Activated CD4-positive, alpha-beta T cell treated with anti-CD3 and anti-CD28 coated beads, Interleukin-2, amount 10 ng/mL, durations not matched to agents 24 days and 14 days (primary cell): ENCODE measurements at places on chromosomes 7 and 10. TPM values are rescaled to one million over a fixed set of nuclear protein-coding genes. Genes with fewer than 3 reads are reported as not detected.

DNA sequence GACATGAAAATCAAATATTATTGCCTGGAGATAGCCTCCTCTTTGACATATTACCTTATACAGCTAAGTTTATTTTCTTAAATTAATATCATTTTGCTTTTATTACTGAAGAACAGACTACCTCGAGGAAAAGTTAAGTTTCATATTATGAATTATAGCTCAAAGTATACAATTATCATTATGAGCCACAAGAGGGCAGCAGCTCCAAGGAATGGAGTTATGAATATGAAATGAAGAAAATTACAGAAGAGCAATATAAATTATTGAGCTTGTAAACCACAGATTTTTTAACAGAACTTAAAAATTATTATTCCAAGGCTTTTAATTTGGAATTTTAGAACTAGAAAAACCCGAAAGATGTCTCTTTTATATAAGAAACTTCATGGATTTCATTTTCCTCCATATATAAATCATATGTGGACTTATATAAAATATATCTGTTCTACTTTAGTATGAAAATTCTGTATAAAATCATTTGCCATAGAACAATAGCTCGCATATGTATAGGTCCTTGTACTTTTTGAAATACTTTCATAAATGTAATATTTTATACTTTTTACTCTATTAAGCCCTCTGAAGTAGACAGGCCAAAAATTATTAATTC lies 40.1 kb downstream of the IQUB start:
- DNase-seq = peak; percentile 73

- no peak for DNase-seq
Observed at GRCh38 chr7:108468246-108468645, 12.0 kb upstream of the NRCAM start.

DNA sequence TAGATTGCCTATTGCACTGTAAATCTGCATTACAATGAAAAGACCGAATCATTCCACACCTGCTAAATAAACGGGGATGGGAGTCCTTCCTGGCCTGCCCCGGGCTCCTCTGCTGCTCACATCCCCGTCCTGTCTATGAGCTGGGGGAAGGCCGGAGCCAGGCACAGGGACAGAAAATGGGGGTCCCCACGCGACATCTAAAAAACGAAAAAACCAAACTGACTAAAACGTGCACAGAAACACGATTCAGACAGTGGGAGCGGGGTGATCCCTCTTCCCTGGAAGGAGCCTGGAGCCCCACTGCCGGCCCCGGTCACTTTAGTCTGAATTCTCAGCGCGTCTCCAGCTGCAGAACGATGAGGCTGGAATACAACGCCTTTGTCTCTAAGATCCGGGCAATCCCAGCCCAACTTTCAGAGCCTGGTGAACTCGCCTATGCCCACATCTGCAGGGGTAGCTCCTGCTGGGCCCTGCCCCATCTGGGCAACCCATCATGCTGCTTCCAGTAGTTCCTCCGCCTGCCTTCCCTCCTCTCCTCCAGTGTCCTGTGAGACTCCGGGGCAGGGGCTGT lies 78.0 kb downstream of the ADARB2 start:
- no peak for DNase-seq

DNA sequence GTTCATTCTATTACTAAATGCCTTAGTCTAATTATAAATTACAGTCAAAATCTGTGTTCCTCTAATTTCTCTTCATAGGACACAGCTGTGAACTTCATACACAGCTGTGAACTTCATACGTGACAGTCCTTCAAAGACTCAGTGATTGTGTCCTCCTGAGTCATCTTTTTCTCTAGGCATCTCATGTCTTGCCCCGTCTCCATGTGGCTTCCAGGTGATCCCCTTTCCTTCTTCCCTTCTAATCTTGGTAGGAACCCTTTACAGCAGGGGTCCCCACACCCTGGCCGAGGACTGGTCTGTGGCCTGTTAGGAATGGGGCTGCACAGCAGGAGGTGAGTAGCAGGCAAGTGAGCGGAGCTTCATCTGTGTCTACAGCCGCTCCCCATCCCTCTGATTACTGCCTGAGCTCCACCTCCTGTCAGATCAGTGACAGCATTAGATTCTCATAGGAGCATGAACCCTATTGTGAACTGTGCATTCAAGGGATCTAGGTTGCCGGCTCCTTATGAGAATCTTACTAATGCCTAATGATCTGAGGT lies 14.0 kb upstream of the EIF5AL1 start:
- peak; percentile 48 for DNase-seq

- no peak for DNase-seq
Observed at GRCh38 chr7:1287752-1288201, 55.1 kb downstream of the UNCX start.

GRCh38 chr10:63241841-63242281 lies 108.7 kb downstream of the NRBF2 start:
- DNase-seq = no peak

DNA sequence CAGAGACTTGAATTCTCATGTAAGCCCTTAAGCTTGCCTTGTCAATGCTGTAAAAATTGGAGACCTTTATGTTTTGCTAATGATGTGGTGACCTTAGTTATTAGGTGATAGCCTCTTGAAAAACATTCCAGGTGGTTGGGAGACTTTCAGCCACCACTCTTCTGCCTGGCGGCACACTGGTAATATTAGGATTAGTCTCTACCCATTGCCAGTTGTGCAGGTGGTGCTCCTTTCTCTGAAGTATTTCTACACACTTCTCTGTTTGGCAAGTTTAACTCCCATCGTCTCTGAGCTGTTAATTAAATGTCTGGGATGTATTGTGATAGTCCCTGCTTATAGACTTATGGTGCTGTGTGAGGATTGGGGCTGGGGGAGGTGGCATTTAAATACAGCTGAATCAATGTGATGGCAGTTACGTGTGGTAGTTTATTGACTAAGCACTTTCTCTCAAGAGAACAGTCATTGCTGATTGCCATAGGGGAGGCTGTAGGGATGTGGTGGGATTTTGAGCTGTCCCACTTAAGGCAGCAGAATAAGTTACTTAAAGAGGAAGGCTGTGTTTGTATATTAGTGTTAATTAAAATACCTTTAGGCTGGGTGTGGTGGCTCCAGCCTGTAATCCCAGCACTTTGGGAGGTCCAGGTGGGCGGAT lies 61.7 kb downstream of the DAGLB start:
- DNase-seq = no peak

DNA sequence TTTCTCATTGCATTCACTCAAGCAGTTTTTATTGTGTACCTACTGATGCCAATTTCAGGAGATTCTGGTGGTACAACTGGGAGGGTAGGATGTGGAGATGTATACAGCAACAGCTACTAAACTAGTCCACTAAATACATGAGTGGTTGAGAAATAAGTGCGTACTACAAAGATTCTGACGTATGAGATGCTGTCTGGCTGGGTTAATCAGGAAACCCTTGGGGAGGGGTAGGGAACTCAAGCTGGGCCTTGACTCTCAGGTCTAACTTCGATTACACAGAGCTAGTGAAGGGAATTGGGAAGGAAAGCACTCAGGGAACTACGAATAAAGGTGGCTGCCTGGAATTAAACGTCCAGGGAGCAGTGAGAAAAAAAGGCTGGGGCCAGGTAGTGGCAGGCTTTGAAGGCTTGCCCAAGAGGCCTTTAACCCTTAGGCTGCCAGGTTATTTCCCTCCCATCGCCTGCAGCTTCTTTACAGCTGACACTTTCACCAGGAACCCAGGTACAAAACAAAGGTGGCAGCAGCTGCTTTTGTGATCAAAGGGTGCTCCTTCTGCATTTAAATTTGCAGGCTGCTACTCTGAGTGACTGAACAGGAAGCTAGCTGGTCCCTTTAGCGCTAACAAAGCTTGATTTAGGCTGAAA lies 3.2 kb downstream of the MMS19 start:
- DNase-seq = peak; percentile 63

DNA sequence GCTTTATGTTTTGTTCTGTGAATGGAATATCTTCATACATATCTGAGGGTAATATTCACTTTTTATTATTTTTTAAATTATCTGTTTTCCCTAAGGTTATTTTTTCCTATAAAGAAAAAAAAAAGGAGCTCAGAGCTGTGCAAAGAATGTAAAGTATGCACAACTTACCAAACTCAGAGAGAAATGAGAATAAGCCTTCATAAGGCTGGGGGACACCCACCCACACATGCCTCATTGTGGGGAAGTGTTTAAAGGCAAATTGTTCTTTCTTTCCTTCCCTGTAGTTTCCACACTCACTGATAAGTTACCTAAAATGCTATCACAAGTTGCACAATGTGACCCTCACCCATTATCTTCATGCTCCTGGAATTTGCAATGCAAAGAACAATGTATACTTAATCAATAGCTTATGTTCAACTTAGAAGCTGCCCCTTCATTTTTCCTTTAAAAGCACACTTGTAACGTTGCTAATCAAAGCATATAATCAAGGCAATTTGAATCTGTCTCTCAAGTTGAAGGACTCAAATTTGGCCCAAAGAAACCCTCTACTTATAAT lies 108.1 kb downstream of the GNAT3 start:
- DNase-seq = no peak

DNA sequence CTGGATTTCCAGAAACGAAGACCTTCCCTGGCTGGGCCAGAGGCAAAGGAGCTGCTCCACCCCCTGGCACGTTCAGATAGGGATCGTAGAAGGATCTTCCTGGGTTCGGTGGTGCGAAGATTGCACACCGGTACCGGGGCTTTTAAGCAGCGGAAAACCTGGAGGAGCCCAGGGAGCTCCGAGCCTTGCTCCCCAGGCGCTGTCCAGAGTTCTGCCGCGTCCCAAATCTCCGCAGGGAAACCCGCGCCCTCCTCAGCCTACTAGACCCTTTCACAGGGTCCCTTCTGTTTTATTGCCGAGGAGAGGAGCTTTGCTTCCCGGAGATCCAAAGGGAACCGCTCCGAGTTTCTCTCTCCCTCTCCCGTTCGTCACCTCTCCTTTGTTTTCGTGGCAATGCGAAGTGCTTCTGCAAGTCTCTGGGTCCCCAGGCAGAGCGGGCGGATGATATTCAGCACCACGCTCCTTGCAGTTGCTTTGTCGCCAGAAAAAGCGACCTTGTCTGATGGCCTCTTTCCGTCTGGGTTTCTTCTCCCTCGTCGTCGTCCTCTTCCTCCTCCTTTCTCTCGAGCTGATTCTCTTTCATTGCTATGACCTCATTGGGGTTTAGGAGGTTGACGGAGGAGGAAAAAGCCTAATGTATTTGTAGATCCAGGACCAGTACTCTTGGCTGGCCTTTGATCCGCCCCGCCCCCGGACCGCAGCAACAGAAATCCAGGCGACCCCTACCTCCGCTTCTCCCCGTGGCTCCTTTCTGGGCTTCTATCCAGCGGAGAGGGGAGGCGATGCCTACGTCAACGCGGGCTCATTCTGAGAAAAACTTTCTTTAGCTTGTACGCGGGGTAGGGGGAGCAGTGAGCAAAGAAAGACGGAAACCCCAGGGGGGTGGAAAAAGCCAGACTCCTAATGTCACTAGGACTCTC lies at the start of gene TMEM196:
Gene TMEM196, minus strand, starts transcription at position 777 of the 920 bp plus-strand sequence. CDS start 921 bp downstream, outside the sequence.
- DNase-seq = no peak

DNA sequence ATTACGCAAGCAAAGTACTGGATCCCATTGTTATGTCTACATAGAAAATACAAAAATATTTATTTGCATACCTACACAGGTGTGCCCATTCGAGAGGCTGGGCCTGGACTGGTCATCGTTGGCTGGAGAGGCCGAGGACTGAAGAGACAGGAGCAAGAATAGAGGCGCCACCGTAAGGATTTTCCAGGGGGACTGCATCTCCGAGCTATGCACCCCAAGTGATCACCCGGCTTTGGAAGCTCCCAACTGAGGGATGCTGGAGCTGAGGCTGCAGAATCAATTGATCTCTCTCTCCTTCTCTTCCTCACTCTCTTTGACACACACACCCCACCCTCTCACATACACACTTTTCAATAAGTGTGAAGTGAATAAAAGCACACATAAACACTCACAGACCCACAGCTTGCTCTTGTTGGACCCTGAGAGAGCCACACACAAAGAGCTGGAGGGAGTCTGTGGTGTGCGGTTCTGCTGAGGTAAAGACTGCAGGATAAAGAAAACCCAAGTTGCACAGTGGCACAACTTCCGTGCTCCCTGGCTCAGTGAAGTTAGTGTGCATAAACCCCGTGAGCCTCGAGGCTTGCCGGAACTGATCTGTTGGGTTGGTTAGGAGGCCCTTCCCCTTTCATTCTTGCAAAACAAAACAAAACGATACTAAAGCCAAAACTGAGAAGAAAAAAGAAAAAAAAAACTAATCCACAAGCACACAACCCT lies at the start of gene AOAH:
Gene AOAH, minus strand, starts transcription at position 544 of the 714 bp plus-strand sequence. Its CDS starts 346 bp downstream, at position 198.
- peak; percentile 95 for DNase-seq

DNA sequence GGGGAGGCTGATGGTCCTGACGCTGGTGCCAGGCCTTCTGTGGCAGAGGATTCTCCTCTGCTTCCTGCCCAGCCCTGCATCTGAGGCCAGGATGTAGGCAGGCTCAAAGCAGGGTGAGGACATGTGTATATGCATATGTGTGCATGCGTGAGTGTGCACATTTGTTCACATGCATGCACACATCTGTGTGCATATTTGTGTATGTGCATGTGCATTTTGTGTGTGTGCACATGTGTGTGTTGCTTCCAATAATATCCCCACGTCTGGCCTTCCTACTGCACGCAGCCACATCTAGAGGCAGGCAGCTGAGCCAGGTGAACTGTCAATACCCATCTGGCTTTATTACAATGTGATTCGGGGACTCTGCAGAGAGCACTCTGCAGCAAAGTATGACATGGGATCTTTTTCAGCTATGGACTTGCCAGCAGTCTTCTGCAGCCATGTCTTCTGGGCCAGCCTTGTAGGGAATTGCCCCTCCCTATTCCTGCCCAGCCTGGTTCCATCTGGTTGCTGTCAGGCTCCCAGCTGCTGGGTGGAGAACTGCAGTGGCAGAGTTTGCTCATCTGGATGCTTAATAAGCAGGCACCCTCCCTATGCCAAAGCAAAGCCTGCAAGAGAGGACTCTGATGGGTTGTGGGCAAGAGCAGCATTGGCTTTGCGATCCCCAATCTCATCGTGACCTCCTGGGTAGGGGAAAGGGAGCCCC lies 140.7 kb downstream of the PFKFB3 start:
- no peak for DNase-seq

DNA sequence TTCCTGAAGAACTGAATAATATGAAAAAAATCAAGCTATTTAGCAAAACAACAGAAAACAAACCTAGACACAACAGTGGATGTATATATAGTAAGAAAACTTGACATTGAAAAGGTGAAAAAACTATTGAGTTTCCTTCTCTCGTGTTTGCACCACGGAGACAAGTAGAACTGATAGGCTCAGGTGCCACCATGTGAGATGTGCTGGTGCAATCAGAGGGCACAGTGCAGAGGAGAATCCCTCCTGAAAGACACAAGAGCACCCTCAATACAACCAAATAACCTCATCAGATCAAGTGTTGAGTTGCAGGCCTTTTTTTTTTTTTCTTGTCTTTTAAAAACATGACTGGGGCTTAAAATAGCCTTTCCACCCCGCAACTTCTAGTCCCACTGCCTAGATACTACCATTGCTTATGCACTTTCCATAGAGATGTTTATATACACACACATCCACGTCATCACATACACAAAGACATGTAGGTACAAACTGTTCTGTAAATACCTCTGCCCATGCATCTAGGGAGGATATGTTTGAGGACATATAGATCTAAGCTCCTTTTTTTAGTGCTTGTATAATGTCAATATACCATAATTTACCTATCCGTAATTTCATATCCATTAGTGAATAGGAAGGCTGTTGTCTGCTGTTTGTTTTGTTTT lies 54.1 kb downstream of the UBE2H start:
- DNase-seq = no peak

Gene WIPF3
- not detected in 2 replicates for total RNA-seq

Gene VSTM4
- 0.50 and 0.63 TPM in 2 replicates for total RNA-seq

Gene SPDYE2B
- total RNA-seq = not detected in 2 replicates
